ENCODE measurements at places on chromosomes 12 and 14.

DNA sequence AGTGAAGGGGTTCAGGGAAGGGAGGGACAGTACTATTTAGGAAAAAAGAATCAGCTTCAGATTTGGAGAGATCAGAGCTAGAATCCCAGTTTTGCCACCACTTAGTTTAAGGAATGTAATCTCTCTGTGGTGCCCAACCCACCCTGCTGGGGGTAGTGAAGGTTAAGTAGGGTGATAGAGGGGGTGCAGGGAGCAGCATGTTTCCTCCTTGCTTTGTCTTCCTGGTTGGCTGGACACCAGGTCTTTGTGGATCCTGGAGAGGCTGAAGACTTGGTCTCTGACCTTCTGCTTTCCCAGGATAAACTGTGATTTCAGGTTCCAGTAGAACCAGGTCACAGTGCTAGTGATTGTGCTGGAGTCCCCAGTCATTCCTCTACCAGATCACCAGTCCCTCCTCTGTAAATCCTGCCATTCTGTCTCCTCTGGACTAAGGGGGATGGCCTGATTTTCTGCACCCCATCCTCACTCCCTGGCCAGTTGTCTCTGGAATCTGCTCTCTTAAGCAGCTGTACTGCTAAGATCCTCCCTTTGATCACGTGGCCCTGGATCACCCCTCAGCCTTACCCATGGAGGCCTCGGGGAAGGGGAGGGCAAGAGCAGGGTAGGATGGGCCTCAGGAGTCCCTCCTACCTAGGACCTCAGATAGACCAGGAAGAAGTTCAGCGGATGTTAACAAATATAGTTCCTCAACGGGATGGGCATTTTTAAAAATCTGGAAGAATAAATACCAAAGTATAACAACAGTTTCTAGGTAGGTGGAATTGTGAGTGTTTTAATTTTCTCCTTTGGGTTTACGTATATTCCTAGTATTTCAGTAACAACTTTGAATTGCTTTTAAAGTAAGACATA, 3.1 kb downstream of the MAP3K12 start:
- no peak for DNase-seq

DNA sequence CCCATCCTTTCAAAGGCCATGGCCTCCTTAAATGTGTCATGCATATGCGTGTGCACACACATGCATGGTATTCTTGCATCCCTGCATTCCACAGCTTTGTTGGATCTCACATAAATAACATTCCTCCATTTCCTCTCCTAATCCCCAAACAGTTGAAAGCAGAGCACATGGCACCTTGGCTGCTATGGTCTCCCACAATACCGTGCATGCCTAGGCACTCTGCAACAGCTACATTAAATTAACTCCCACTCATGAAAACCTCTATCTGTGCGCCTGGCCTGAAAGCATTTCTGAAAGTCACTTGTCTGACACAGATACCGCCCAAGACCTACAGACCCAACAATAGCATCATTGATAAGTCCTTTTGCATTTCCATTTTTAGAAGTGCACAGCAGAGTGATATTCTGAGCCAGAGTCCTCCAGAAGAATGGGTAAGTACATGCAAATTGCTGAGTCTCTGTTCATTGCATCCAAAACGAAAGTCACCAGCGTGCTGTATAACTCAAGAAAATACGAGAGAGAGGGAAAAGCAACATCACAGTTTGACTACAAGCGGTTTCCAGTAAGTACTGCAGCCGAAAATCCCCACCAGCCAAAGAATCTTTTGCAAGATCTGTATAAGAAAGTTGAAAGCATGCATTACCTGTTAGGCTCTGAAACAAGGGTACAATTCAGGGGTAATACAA, 436 bp downstream of the ASB2 start:
- DNase-seq, result no peak

- DNase-seq, result no peak
Observed at GRCh38 chr14:38751459-38751858, 351.6 kb downstream of the SEC23A start.

GRCh38 chr12:3838076-3838475, 35.1 kb downstream of the PARP11 start:
- DNase-seq, result no peak

DNA sequence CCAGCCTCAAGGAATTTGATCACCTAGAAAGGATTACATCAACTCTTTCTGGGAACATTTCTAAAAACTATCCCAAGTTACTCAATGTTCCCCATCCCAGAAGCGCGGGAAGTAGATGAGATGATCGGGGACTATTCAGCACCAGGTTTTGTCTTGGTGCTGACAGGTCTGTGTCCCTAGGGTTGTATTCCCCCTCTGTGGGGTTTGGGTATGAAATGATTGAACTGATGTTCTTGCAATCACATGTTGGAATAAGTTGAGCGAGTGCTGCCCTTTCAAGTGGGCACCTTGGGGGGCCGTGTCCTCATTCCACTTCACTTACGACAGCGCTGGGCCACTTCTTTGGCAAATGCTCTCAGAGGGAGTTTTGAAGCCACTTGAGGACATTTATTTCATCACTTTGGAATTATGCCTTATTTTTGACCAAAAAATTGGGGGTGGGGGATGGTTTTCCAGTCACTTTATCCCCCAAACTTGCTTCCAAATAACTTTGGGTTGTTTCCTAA, 69.8 kb downstream of the RFX4 start:
- no peak for DNase-seq

DNA sequence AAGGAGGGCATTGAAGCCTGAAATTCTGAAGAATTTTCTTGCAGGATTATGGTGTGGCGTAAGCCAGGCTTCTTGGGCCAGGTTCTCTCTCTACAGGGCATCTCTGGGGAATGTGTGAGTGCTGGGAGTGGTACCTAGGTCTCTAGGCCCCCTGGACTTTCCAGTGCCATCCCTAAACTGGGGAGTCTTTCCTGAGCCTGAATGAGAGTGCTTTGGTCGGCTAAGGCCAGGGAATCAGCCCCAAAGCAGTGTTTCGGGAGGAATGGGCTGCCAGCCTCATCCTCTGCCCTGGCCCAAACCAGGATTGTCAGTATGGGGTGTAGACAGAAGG, 93.9 kb downstream of the CALM1 start:
- no peak for DNase-seq

DNA sequence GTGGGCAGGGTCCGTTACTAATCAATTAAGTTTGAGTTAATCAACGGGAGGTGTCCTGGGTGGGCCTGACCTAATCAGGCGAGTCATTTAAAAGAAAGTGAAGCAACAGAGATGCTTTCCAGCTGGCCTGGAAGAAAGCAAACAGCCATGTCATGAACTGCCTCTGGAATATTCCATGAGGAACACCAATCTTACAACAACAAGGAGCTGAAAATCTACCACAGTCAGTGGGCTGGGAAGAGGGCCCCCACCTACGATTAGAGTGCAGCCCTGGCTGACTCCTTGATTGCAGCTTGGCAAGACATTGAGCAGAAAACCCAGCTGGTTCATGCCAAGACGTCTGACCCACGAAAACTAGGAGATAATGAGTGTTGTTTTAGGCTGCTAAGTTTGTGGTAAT, 56.2 kb downstream of the SSPN start:
- DNase-seq, result no peak

GRCh38 chr14:98952593-98953350, 319.2 kb downstream of the BCL11B start:
- DNase-seq, result no peak

Measured in stimulated activated CD8-positive, alpha-beta memory T cell treated with anti-CD3 and anti-CD28 coated beads, Interleukin-4, amount 100 ng/mL, for 24 hours (primary cell).